CD4-positive, alpha-beta T cell treated with Interleukin-17A for 4 hours (primary cell): ENCODE measurements at places on chromosomes 4 and X.

DNA sequence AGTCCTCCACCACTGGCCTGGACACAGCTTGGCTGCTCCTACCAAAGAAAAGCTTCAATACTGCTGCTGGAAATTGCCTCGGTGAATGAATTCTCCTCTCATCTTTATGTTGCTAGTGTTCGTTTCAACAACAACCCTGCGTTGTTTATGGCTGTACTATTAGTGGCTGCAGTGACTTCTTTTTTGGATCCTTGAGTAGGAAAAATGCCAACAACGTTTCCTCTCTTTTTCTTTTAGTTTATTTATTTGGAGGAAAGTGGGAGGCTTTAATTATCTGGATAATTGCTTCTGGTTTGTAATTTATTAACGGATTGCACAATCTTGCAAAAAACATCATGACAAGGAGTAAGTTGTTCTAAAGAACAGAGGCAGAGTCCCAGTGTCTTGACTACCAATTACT is 464.1 kb upstream of the TRAM1L1 start:
- no peak for DNase-seq

DNA sequence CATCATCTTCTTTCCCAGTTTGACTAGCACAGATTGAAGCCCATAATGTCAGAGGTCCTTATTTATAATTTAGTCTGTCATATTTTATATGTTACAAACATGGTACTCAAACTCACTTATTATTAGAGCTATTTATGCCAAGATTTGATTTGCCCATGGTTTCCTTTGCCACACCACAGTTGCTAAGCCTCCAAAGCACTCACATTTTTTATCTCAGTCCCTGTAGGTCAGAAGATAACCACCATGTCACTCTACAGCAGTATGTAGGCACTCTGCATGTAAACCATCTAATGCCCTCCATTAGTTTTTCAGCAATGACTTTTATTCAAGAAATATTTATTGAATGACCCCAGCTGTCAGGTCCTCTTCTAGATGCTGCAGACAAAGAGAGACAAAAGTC is 6.7 kb downstream of the STATH start:
- no peak for DNase-seq

DNA sequence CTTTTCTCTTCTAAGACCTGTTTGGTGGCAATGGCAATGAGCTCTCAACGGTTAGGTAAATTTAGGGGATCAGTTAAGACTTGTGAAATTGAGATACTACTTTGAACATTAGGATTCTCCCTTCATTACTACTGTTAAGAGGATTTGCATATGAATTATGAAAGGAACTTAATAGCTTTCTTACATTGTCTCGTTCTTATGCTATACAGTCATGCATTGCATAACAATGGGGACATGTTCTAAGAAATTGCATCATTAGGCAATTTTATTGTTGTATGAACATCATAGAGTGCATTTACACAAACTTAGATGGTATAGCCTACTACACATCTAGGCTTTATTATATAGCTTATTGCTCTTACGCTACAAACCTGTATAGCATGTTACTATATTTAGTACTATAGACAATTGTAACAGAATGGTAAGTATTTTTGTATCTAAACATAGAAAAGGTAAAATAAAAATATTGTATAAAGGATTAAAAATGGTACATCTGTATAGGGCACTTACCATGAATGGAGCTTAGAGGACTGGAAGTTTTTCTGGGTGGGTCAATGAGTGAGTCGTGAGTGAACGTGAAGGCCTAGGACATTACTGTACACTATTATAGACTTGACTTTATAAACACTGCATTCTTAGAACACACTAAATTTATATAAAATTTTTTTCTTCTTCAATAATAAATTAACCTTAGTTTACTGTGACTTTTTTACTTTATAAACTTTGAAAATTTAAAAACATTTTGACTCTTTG is 62.5 kb downstream of the PAQR3 start:
- DNase-seq, result no peak

- no peak for DNase-seq
Measured at GRCh38 chr4:144894573-144894972, 203.4 kb downstream of the ANAPC10 start.

DNA sequence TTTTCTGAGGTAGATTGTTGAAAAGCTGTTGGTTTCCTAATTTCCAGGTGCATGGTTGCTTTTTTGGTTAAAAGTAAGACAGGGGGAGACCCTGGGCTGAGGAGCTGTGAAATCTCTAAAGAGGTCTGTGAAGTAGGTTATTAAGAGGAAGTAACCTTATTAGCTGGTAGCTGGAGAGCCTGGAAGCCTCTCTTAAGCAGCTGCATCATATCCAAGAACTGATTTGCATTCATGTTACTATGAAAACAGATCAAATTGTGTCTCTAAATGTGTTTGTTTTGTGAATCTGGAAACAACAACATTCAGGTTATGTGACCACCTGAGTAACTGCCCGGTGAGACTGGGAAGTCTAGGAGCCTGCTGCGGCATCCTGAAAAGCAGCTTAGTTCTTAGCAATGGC is 54.1 kb downstream of the ARHGAP10 start:
- DNase-seq, result no peak

GRCh38 chr4:46329118-46329976 is 60.6 kb downstream of the GABRA2 start:
- DNase-seq, result no peak

- no peak for DNase-seq
Measured at GRCh38 chr4:8084712-8085490, 73.7 kb downstream of the ABLIM2 start.

GRCh38 chr4:73683456-73683855 is 56.9 kb upstream of the CXCL8 start:
- DNase-seq, result no peak

GRCh38 chrX:95248386-95248785 is 1436.3 kb upstream of the DIAPH2 start:
- no peak for DNase-seq

GRCh38 chr4:91325495-91325894 is 978.3 kb upstream of the GRID2 start:
- no peak for DNase-seq

DNA sequence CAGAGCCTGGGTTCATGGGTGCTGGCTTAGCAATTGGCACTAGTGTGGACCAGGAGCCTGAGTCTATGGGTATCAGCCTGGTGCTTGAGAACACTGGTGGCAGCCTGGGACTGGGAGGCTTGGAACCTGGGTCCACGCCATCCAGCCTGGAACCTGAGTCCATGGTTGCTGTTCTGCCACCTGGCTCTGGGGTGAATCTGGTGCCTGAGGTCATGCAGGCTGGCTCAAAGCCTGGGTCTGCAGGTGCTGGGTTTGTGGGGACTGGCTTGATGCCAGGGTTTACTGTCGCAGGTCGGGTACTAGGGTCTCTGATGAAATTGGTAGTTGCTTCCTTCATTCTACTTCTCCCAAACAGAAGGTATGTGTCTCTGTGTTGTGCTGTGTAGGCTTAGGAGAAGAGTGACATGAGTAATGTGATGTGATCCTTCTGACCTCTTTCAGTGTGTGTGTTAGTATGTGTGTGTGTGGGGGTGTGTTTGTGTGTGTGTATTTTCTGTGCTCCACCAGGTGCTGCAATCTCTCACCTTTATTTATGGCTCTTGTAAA is 517.0 kb upstream of the EPHA5 start:
- no peak for DNase-seq

GRCh38 chr4:150164055-150164454 is 85.8 kb downstream of the DCLK2 start:
- no peak for DNase-seq

DNA sequence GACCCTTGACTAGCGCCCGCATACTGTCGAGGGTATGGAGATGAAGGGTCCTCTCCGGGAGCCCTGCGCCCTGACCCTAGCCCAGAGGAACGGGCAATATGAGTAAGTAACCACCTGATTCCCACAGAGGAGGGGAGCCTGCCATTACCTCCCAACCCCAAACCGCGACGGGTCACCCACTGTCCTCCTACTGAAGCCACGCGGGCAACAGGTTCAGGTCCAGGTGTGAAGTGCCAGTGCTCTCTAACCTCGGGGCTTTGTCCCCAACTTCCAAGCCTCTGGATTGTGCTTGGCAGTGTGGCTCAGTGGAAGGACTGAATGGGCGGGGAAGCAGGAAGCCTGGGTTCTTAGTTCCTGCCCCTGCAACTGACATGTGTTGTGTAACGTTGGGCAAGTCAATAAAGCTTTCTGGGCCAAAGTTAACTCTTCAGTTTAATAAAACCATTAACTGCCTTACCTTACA is 694 bp downstream of the OCRL start:
- DNase-seq, result no peak

- no peak for DNase-seq
Measured at GRCh38 chr4:176964116-176964691, 171.5 kb upstream of the VEGFC start.

DNA sequence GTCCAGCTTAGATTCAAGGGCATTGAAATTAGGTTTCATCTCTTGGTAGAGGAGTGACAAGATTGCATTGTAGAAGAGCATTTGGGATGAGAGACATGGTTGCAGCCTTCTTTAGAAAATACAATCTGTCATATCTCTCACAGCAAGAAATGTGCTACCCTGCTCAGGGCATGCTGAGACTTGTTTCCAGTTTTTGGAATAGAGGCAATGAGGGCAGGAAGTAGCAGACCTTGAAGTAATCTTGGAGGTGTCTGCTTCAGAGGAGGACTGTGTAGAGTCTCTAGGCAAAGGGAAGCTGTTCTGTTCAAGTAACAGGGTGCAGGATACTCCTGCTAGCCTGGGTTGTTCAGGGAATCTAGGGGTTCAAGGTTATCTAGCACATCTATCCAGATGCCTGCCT is 116.1 kb upstream of the ZNF827 start:
- DNase-seq, result no peak

DNA sequence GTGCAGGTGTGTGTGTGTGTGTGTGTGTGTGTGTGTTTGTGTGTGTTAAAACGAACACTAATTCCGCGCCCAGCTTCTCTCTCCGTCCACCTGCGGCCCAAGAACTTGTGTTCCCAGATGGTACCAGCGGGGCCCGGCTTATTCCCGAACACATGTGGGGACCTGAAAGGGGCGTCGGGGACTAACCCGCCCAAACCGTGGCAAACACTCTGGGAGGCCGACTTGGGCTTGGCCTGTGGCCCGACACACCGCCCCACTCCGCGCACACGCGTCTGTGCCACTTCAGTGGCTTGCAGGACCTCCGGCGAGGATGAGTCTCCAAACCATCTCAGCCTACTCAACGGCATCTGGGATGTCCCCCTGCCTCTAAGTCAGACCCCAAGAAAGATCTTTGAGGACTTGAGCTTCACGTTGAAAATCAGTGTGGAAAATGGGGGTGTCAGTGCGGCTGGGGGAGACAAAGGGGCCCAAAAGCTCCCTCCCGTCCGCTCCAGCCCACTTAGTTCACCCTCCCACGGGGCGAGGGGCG is 790 bp upstream of the HHIP start:
- no peak for DNase-seq

- DNase-seq, result no peak
Measured at GRCh38 chr4:68368691-68369131, 18.8 kb upstream of the YTHDC1 start.
